ENCODE measurements at places on chromosomes 1 and 21.
A peak's percentile ranks its signal among the peaks of the same experiment; 100 is the strongest.

DNA sequence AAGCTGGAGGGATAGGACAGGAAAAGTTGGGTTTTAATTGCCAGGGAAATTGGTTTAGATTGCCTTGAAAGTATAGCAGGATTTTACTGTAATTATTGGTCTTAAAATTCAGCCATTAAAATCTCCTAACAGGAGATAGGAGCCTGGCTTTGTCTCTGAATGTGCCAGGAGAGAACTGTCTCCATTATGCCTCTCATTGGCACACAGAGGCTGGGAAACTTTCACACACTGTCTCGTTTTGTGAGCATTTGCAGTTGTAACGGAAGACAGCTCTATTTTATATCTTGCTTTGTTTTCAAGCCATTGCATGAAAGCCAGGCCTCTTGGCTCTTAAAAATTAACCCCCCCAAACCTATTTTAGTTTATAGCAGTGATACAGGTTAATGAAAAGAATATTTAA, 12.5 kb downstream of the DNAJC6 start:
- no peak for DNase-seq

- no peak for DNase-seq
These were observed 35.0 kb downstream of the CA6 start for GRCh38 chr1:8980656-8981055.

DNA sequence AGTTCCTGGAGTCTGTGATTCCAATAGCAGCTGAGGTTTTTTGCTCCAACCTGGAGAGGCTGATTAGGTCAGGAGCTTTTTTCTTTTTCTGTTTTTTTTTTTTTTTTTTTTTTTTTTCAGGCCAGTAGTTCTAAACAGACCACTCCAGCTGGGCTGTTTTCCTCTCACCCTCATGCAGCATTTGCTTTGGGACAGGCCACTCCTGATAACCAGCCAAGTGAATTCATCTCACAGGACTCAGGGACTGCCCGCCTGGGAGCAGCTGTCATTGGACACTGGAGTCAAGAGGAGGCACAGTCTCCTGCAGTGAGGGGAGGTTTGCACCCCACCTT, 22.9 kb downstream of the PLXNA2 start:
- DNase-seq, result no peak

DNA sequence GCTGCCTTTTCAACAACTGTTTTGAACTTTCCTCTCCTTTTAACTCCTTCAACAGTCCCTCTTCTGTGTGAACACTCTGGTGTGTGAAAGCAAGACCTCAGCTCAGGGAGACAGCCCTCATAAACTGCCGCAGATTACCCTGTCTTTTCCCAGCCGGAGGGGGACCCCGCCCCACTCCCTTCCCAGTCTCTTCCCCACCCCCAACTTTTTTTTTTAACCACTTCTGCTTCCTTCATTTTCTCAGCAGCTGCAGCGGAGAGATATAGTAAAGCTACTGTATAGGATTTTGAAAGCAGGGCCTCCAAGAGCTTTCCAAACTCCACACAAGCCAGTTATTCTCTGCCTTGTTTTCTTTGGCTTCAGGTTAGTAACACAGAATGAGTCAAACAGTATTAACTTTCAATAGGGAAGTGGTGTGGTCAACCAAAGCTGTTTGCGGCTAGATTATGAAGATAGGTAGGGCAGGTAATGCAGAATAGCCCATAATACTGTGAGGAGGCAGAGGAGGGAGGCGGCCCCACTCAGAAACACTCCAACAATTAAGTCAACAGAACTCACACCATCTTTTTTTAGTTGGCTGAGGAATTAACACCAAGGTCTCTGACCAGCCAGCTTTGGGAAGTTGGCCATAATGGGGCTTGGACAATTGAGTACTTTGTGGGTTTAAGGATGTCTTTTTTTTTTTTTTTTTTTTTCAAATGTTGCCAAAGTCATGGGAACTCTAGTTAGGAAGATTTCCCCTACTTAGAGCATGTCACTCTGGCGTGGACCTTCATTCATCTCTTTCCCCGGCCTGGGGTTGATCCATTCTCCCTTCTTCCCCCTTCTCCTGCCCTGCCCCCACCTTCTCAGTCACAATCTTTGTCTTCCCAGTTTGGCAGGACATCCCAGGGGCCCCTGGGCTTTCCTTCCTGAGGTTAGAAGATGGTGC, 177.0 kb downstream of the CLIC6 start:
- DNase-seq, result no peak

DNA sequence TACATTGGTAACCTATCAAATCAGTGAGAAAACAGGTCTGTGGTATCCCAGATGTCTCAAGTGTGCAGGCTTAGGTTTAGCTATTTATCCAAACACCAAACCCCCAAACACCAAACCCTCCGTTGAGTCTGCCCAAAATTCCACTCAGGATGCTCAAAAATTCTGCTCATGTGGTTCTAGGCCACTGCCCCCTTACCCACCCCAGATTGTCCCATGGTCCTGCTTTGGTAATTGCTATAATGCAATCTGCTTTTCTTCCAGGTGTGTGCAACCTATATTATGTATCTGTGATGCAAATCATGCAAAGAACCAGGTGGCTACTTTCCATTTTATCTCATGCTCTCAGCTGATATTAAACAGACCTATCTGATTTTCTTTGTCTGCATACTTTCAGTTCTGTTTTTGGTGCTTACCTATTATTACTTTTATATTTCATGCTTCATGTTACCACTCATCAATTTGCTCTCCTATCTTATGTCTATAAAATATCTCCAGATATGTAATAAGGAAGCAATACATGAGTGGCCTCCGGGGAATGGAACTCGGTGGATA, 123.7 kb downstream of the TOMM20 start:
- no peak for DNase-seq

GRCh38 chr1:32489774-32490454, 25.0 kb downstream of the ZBTB8B start:
- no peak for DNase-seq

GRCh38 chr1:83627045-83627444, 371.9 kb downstream of the TTLL7 start:
- DNase-seq, result no peak

DNA sequence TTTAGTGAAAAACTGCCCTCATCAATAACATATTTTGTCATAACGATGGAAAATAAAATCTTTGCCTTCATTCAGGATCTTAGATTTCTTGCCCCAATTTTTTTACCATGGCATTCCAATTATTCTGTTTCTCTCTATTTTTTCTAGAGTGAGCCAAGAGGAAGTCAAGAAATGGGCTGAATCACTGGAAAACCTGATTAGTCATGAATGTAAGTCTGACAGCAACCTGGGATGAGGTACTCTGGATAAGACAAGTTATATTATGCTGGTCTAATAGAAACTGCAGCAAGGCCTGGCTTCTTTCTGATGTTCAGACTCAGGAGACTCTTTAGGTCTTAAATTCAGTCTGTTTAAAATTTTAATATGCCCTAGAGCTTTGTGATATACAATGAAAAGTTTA, 3.5 kb downstream of the RGS4 start:
- DNase-seq, result no peak

GRCh38 chr1:175783126-175783722, 39.8 kb upstream of the TNR start:
- no peak for DNase-seq

GRCh38 chr1:171142416-171143385, 42.4 kb upstream of the FMO2 start:
- peak; percentile 67 for DNase-seq

- DNase-seq, result peak; percentile 67
These were observed 298.6 kb downstream of the PTPRC start for GRCh38 chr1:198937231-198938031.

- no peak for DNase-seq
These were observed 13.6 kb upstream of the PKN2 start for GRCh38 chr1:88670462-88670861.

DNA sequence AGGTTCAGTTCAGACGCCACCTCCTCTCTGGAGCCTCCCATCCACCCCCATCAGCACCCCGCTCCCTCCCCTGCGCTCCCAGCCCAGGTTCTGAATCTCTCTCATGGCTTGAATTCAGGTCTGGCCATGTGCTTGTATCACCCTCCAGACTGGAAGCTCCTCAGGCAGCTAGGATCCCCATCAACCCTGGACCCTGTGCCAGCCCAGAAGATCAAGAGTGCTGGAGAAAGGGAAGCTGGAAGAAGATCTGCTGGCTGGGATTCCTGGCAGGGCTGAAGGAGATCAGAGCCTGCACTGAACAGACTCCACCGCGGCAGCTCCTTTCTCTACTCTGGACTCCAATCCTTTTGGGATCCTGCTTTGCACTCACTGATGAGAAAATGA, 11.7 kb upstream of the TINAGL1 start:
- no peak for DNase-seq

- DNase-seq, result no peak
These were observed 71.4 kb downstream of the MRPL39 start for GRCh38 chr21:25535849-25536248.

DNA sequence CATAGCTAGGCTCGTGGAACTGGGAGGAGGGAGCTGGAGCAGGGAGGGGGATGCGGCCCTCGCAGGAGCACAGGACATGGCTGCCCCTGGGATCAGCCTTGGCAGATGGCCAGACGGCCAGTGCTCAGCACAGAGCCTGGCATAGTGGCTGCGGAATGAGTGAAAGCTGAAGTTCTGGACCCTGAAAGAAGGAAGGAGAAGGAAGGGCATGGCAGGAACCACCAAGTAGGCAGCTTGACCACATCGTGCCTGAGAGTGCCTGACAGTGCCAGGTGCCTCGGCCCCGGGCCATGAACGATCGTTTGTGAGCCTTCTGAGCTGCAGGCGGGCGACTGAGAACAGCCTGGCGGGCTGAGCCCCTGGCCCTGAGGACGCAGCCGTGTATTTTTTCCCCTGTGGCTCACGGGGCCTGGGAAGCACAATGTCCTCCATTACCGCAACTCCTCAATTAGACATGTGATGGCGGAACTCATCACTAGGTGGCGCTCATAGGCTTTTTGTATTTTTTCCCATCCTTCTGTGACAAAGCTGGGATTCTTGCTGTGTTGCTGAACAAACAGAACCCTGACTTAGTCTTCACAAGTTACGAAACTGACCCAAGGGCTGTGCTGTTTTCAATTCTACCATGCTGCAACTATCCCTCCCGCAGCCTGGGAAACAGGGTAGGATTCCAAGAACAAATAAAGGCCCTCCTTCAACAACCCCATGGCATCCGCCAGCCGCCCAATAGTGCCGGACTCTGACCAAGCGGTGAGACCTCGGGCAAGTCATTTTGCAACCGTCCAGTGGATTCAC, 29.9 kb upstream of the TMEM61 start:
- peak; percentile 77 for DNase-seq

GRCh38 chr21:45854690-45855247, 126.8 kb upstream of the COL6A1 start:
- DNase-seq, result no peak

DNA sequence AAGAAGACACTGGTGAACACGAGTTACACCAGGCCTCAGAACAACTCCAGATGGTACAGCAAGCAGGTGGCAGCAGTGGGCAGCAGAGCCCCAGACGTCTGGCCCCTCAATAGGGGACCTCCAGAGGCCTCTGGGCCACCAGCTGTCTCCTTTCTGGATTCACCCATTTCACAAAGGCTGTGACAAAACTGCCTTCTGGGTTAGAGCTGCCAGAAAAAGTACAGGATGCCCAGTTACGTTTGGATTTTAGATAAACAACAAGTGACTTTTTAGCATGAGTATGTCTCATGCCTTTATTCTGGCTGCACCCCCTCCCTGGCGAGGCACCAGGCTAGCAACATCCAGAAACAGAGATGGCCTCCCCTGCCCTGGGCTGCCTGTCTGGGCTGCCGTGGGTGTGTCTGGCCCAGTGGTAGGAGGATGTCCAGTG, 30.1 kb downstream of the ITPKB start:
- DNase-seq, result no peak

DNA sequence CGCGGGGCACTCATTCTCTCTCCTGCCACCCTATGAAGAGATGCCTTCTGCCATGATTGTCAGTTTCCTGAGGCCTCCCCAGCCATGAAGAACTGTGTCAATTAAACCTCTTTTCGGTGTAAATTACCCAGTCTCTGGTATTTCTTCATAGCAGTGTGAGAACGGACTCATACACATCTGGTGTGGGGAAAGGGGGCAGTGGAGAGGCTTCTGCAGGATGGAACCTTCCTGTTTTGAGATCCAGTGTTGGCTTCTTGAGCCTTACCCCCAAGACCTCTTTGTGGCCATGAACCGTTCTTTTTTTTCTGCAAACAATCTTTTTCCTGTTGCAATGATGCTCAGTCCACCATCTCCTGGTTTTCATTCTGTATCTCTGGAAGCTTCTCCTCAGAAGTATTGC, 248.4 kb downstream of the PRDM2 start:
- no peak for DNase-seq

DNA sequence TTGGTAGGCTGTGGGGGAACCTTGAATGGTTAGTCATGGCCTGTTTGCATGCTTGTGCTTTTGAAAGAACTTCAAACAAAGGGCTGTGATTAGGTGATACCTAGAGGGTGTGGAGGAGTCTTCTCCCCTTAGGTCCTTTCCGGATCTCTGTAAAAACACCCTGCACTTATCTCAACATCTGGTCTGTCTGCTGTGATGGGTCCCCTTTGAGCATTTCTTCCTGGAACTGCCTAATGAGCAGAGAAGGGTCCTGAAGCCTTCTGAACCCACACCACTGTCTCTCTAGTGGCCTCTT, 59.6 kb downstream of the HUNK start:
- no peak for DNase-seq

GRCh38 chr1:114122941-114123618, 30.6 kb downstream of the SYT6 start:
- no peak for DNase-seq

GRCh38 chr1:33460947-33461629, 11.4 kb upstream of the ZSCAN20 start:
- DNase-seq, result no peak

- no peak for DNase-seq
These were observed 1.1 kb upstream of the ADIPOR1 start for GRCh38 chr1:202959276-202959620.

- DNase-seq, result no peak
These were observed 694.4 kb downstream of the LTN1 start for GRCh38 chr21:28298251-28298672.

All from AG09319 (cell line).